HT-29 (cell line): ENCODE measurements at places on chromosomes 3 and 15. TPM values are rescaled to one million over a fixed set of nuclear protein-coding genes. Genes with fewer than 3 reads are reported as not detected.

- no peak for DNase-seq
Observed at GRCh38 chr15:68298882-68299381, 21.4 kb downstream of the FEM1B start.

- DNase-seq: no peak
Observed at GRCh38 chr3:27494784-27495183, 10.6 kb upstream of the SLC4A7 start.

DNA sequence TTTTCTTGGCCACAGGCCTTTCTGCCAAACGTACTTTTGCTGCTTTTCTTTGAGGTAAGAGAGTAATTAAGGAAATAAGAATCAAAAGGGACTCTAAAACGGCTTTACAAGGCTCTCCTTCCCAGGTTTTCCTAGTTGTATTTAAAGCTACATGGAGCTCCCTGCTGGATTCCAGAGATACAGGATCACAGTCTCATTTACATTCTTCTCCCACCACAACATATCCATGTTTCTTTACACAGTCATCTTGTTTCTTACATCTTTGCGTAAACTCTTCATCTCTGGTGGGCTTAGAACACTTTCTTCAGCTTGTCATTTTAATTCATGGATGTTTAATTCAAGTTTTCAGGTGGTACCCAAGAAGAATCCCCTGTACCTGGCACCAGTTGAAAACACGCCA, 117.6 kb upstream of the BFSP2 start:
- no peak for DNase-seq

DNA sequence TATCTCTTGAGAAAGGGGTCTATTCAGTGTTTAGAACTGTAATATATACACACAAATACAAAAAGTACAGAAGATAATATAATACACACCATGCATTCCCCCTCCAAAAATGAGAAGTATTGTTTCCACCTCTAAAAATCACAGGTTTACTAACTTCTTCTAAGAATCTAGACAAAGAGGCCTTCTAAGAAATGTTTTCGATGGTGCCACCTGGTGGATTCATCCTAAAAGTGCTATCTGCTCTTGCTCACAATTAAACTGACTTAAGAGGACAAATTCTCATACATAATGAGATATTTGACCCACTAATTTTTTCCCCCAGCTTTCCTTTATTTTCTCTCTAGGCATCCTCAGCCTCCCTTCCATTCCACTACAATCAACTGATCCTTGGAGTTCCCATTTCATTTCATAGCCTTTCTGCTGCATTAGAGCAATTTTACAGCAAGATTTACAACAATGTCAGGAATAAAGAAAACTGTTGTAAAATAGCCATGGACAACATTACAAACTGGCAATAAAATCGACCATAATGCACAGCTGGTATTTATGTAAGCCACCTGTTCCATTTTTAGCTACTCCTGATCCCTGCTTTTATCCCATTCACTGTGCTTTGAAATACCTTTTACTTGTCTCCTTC, 124.6 kb downstream of the ARRDC4 start:
- peak; percentile 91 for DNase-seq

DNA sequence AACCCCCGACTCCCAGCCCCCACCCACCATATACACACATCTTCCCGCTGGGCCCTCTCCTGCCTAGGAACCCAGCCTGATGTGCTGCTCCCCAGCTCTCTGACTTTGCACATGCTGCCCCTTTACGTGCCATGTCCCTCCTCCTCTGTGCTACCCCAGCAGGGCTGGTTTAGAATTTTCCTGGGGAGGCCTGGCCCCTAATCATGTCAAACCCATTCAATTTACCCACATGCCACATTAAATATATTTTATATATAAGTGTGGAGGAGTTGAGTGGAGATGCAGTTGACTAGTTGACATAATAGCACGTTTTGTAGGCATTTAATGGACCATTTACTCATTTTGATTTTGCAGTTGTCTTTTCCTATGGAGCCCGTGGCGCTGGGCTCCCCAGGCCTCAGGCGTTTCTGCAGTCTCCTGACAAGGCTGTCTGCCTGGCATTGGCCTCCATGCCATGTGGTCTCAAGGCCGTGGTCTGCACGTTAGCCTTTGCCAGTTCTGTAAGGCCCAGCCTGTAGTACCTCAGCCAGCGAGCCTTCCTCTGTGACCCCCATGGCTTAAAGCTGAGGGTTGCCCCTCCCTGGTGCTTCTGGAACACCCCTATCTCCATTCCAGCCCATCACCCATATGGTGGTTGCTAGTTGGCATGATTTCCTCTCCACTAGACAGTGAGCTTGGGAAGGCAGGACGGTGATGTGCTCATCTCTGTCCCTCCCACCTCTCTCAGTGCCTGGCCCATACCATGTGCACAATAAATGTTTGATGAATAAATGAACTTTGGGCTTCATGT, 155.8 kb downstream of the TLE3 start:
- DNase-seq: no peak

DNA sequence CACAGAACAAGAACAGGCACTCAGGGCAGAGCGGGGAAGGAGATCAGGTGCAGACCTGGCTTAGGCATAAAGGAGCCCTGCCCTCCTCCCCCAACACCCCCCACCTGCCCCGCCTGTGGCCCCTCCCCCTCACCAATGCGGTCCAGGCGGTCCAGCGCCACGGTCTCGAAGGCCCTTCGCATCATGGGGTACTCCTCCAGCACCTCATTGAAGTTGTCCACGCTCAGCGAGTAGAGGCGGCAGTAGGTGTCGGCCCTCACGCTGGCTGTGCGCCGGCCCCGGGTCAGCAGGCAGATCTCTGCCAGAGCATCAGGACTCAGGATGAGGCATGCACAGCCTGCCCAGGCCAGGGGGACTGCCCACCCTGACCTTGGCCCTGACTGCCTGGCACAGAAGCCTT, 44.8 kb downstream of the HCN4 start:
- DNase-seq: no peak

DNA sequence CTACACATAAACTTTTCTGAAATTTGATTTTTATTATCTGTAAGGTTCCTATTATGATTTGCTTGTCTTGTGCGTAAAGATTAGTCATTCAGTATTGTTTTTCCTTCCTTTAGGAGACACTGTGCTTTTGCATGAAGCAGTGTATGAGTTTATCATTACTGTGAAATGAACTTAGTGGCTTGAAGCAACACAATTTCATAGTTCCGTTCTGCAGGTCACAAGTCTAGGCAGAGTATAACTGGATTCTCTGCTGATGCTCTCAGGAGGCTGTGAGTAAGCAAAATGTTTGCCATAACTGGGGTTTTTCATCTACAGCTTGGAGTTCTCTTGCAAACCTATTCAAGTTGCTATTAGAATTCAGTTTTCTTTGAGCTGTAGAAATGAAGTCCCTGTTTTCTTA, 1136.1 kb downstream of the OTOL1 start:
- no peak for DNase-seq

GRCh38 chr15:90869601-90870353, 1.4 kb downstream of the FURIN start:
- DNase-seq: peak; percentile 44

DNA sequence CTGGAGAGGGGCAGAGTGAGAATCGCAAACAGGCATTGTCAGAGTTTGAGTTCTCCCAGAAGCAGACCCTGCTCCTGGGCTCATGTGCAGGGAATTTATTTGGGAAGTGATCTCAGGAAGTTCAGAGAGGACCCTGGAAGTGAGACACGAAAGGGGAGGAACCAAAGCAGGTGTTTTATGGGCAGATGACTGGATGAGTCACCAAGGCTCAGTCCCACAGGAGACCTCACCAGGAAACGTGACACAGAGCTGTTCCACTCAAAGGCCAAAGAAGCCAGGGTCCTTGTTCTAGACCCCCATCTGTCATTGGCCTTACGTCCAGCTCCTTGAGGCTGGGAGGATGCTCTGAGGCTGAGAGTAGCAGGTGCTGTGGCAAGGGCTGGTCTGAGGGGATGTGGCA, 43.4 kb upstream of the SEC22A start:
- DNase-seq: peak; percentile 25

- peak; percentile 39 for DNase-seq
Observed at GRCh38 chr15:60389261-60390077, 8.3 kb downstream of the ANXA2 start.

GRCh38 chr3:129911261-129911861, 17.9 kb upstream of the TMCC1 start:
- DNase-seq: no peak

DNA sequence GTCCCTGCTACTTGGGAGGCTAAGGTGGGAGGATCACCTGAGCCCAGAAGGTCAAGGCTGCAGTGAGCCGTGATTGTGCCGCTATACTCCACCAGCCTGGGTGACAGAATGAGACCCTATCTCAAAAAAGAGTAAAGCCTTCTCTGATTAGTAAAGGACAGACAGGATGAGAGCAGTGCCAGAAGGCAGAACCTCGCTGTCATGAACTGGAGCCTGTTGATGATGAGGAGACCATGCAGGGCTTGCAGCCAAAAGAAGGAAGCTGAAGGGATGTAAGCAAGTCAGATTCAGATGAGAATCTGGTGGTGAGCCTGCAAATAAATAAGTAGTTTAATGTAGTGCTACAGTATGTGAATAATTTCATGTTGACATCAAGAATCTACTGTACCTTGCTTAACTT, 52.8 kb downstream of the USP50 start:
- DNase-seq: no peak

- no peak for DNase-seq
Observed at GRCh38 chr3:160038862-160039562, 50.4 kb downstream of the IL12A start.

DNA sequence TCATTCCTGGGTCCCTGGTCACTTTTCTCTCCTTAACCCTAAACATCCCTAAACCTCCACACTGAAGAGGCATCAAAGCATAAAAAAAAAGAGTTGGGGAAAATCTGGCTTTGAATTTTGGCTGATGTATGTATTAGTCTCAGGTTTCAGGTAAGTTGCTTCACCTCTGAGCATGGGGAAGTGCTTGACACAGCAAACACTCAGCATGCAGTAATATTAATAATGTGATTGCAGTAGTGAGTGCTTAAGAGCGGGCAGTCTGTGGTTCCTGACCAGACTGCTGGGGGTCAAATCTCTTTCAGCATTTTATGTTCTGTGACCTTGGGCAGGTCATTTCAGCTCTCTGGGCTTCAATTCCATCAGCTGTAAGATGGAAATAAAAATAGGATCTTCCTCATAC, 467.9 kb downstream of the SOX2 start:
- DNase-seq: no peak

DNA sequence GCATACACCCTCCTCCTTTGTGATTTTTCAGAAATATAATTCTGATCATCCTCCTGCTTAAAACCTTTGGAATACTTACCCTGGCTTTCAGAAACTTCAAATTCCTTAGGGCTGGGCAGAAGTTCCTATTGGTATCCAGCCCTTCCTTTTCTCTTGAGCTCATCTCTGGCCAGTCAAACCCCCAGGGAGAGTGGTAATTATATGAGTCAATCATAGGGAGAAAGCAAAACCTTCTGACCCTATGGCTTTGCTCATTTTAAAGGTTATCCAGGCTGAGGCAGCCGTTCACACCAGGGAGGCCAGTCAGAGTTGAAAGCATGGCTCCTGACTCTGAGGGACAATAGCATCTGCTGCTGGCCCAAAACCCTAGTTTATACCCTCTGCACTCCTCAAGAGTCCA, 23.9 kb upstream of the CTNNB1 start:
- DNase-seq: no peak

GRCh38 chr15:48628832-48629231, 16.7 kb downstream of the FBN1 start:
- no peak for DNase-seq

- no peak for DNase-seq
Observed at GRCh38 chr15:56939257-56939656, 20.8 kb downstream of the TCF12 start.

GRCh38 chr15:74958320-74958907, 1.8 kb upstream of the RPP25 start:
- DNase-seq: peak; percentile 76

DNA sequence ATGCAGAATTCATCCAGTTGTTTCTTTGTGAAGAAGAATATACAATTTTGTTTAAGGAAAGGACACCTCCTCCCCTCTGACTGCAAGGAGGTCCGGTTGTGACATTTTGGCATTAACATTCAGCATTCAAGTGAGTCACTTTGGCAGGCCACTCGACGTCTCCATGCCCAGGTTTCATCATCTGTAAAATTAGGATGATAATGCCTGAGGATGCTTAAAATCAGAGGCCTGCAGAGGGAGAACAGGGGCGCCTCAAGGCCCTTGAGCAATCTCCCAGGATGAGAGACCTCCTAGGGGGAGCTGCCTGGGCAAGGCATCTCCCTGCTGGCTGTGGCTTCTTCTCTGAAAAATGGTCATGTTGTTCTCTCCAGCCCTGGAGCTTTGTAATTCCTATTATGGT, 236.0 kb downstream of the CACNA2D3 start:
- no peak for DNase-seq

GRCh38 chr15:63351170-63351569, 30.5 kb downstream of the CA12 start:
- peak; percentile 65 for DNase-seq

GRCh38 chr3:47362701-47363100, 18.1 kb upstream of the PTPN23 start:
- no peak for DNase-seq

- no peak for DNase-seq
Observed at GRCh38 chr3:133038089-133038730, at the start of gene TMEM108. Gene TMEM108 (plus strand): TSS chr3:133038391.

DNA sequence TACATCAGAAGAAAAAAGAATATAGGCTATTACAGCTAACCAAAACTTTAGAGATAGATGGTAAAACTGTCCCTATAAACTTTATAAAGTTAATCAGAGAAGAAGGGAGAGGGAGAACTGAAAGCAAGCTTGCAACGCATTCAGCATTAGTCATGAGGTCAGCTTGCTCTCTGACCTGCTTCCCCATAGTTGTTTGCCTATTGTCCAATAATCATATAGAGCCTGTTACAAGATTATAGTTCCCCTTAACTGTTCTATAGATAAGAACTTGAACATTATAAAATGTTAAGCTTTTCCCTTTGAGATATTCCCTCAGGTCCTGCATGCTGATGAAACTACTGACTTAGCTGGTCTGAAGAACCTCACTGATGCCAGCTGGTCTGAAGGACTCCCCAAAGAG, 74.5 kb downstream of the CPNE4 start:
- DNase-seq: no peak

GRCh38 chr15:90530250-90531051, 728 bp downstream of the CRTC3 start:
- DNase-seq: peak; percentile 64

DNA sequence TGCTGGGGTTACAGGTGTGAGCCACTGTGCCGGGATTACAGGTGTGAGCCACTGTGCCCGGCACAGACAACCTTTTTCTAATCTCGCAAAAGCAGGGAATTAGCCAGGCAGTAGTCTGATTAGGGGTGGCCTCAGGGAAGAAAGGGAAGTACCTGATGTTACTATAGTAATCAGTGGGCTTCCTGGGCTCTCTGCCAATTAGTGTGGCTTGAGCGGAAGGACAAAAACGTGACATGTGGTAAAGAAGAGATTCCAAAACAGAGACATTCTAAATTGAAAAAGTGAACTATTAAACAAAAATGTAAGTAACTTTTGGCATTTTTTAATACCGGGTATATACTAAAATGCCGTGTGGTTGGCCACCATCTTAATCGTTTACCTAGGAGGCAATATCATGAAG, 48.1 kb downstream of the CFAP20DC start:
- DNase-seq: no peak

Gene SCN11A
- not detected in 2 replicates for total RNA-seq

Gene OIP5
- 40.2 and 46.1 TPM in 2 replicates for total RNA-seq

Gene CSPG5
- 1.2 and 2.1 TPM in 2 replicates for total RNA-seq

Gene SLCO2A1
- not detected in 2 replicates for total RNA-seq

Gene CCDC9B
- total RNA-seq: 15.3 and 16.4 TPM in 2 replicates

Gene ACOX2
- total RNA-seq: not detected in 2 replicates

Gene C3orf85
- total RNA-seq: 0.46 TPM in 1 of 2 replicates, not detected in the other

Gene DNASE1L3
- total RNA-seq: not detected in 2 replicates

Gene AADACL2
- total RNA-seq: not detected in 2 replicates

Gene IGDCC3
- not detected in 2 replicates for total RNA-seq

Gene SCAANT1
- total RNA-seq: not detected in 2 replicates

Gene CCDC80
- total RNA-seq: 0.29 and 0.41 TPM in 2 replicates

Gene TLR9
- total RNA-seq: not detected in 2 replicates
